ENCODE measurements at places on chromosomes 5 and 9. TPM values are rescaled to one million over a fixed set of nuclear protein-coding genes. Genes with fewer than 3 reads are reported as not detected.

The TMEM215 gene
- polyA plus RNA-seq = not detected

The SLC26A2 gene
- polyA plus RNA-seq = 2.2 TPM

The FOXI1 gene
- not detected for polyA plus RNA-seq

The LHX6 gene
- 0.05 TPM for polyA plus RNA-seq

The IL17B gene
- polyA plus RNA-seq = 0.86 TPM

The PCDHGB1 gene
- polyA plus RNA-seq = 1.9 TPM

GRCh38 chr5:130213607-130214006 lies 309.3 kb downstream of the CHSY3 start:
- no peak for DNase-seq

DNA sequence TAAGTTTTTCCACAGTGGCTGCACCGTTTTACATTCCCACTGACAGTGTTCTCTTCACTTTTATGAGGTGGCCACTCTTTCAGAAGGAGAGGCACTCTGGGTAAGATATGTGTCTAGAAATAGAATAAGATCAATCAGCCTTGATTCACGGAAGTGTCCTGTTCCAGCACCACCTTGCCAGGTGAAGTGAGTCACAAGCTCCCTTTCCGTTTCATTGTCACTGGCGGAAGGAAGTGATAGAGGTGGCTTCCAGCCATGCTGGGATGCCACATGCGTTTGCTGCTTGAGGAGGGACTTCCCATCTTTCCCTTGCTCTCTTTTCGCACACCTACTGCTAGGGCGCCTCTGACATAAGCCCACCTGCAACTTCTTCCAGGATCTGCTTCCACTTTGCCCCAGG lies 217.1 kb downstream of the PIK3R1 start:
- DNase-seq = no peak

GRCh38 chr5:132195727-132196126 lies 31.9 kb downstream of the P4HA2 start:
- DNase-seq = no peak

DNA sequence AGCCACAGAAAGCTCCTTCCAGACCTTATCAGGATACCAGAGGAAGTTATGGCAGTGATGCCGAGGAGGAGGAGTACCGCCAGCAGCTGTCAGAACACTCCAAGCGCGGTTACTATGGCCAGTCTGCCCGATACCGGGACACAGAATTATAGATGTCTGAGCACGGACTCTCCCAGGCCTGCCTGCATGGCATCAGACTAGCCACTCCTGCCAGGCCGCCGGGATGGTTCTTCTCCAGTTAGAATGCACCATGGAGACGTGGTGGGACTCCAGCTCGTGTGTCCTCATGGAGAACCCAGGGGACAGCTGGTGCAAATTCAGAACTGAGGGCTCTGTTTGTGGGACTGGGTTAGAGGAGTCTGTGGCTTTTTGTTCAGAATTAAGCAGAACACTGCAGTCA lies 70.8 kb upstream of the ENTREP1 start:
- no peak for DNase-seq

DNA sequence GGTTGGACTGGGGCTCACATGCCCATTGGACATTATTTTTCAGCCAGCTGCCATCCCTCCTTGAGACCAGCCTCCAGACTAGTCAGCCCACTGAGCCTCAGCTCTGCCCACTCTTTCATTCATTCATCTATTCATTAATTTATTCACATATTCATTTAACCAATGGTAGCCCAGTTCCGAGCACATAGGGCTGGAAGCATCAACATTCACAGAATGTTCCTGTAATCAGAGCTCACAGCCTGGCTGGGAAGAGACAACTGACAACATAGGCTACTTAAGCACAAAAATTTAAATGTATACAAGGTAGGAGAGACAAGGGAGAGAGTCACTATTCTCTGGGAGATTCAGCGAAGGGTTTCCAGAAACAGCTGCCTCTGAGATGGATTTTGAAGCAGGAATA lies 17.0 kb upstream of the PBX3 start:
- DNase-seq = no peak

DNA sequence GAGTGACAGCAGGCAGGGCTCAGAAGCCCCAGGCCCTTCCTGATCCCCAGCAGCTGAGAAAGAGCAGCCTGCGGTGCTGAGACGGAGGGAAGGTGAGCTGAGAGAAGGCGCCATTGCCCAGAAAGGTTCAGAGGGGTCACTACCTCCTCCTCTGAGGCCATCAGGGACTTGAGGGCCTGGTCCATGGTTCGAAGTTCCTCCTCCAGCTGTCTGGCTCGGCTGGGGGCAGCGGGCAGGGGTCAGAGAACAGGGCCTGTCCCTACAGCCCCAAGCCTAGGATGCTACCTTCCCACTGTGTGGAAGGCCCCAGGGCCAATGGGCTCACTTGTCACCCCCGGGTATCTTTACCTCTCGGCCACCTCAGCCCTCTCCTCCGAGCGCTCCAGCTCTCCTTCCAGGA lies 4.8 kb downstream of the TPM2 start:
- no peak for DNase-seq

GRCh38 chr5:73321757-73322436 lies 126.7 kb downstream of the FOXD1 start:
- peak; percentile 97 for DNase-seq

DNA sequence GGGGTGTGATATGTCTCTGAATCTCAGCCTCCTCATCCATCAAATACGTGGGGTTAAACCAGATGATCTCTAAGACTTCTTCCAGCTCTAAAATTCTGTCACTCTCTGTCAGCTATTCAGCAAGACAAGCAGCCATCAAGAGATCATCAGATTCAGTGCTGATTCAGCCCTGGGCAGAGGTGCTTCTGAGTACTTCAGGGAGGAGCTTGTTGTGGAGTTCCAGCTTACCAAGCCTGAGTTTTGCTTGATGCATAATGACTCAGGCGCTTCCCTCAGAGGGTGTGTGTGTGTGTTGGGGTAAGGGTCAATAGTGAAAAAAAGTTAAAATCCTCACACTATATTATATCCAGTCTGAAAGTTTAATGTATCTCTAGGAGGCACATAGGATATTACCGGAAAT lies 29.6 kb upstream of the TAF1L start:
- DNase-seq = peak; percentile 42

- no peak for DNase-seq
Observed at GRCh38 chr5:134099288-134099872, 15.1 kb upstream of the TCF7 start.
